ENCODE measurements at places on chromosomes 5 and 9. TPM values are rescaled to one million over a fixed set of nuclear protein-coding genes. Genes with fewer than 3 reads are reported as not detected.

GRCh38 chr9:120877276-120878034 is 467 bp upstream of the PHF19 start:
- peak; percentile 88 for DNase-seq

- no peak for DNase-seq
Measured at GRCh38 chr9:73074176-73074708, 77.4 kb upstream of the ANXA1 start.

DNA sequence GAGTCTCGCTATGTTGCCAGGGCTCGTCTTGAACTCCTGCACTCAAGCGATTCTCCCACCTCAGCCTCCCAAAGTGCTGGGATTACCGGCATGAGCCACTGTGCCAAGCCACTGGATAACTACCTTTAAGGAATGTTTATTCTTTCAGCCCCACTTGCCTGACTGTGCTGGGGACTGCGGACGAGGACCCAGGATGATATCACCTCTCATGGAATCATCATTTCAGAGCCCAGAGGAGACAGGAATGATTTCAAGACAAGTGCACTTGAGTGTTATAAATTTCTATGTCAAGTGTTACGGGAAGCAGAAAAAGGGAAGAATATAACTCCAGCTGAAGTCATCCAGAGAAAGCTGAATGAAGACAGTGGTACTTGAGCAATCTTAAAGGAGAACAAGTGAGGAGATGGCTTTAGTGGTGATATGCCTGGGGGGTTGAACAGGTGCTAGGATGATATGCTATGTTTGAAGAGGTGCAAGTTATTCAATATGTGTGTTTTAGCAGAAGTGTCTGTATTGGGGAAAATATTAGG is 109.3 kb downstream of the DCP2 start:
- no peak for DNase-seq

DNA sequence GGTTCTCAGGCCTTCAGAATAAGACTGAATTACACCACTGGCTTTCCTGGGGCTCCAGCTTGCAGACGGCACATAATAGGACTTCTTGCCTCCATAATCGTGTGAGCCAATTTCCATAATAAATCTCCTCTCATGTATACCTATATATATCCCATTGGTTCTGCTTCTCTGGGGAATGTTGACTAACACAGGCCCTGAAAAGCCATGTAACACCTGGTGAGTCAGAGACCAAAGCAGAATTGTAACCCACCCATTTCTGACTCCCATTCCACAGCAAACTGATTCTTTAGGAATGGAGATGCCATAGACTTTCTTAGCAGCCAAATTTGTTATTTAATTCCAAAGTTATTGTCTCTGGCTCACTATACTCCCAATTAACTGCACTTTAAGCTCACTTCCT is 85.4 kb upstream of the AGXT2 start:
- no peak for DNase-seq

DNA sequence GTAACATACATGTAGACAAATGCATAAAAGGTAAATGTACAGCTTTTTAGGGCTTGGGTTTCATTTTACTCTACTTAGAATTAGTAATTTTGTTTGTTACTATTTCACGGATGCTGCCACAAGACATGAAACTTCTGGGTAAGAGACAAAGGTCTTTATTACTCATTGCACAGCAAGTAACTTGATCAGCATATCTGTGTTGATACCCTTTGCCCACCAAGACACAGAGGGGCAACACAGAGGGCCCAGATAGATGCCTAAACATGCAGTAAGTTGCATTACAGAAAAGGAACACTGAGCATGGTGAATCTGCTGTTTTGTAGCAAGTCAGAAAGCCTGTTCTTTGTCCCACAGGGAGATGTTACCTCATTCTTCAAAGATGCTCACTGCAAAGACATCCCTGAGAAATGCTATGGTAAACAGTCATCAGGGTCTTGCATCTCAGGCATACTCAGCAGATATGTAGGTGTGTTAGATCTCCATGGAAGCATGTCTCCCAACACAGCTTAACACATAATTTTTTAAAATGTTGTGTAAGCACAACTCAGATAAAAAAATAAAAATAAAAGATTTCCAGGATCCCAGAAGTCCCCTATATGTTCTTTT is 10.3 kb downstream of the ITGA2 start:
- DNase-seq = no peak

DNA sequence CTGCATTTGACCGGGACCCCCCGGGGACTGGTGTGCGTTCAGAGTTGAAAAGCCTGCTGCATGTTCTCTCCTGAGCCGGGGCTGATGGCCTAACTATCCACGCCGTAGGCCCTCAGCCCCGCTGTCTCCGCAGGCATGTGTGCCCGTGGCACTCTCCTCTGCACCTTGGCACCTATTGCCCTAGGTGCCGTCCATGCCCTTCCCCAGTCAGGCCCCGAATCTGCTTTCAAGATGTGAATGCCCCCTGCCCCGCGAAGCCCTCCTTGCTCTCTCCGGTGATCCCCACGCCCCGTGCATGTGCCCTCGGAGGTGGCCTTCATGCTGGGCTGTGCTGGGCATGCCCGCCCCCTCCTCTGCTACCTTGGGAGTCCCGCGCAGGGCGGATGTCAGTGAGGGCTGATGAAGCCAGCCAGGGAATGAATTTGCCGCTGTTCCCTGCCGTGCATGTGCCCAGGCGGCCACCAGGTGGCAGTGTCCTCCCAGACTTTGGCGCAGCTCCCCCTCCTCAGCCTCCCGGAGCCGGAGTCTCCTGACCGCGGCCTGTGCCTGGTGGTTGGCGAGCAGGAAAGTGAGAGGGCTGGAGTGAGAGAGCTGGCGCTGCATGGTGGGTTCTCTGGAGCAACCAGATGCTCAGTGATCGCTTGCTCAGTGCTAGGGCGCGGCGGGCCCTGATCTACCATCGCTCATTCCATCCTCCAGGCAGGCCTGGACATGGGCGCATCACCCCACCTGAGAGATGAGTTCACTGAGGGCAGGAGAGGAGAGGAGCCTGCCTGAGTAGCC is 112.9 kb upstream of the LMX1B start:
- peak; percentile 93 for DNase-seq

GRCh38 chr9:70411121-70411929 is 3.1 kb downstream of the KLF9 start:
- peak; percentile 73 for DNase-seq

The WDR55 gene
- 18.5 TPM for total RNA-seq

Measured in aorta (tissue), 5 donors.